ENCODE measurements at places on chromosomes 7 and 10.

- no peak for DNase-seq
Measured at GRCh38 chr7:156015237-156016020, 203.2 kb upstream of the SHH start.

- DNase-seq: no peak
Measured at GRCh38 chr7:38535073-38535472, 96.1 kb downstream of the AMPH start.

DNA sequence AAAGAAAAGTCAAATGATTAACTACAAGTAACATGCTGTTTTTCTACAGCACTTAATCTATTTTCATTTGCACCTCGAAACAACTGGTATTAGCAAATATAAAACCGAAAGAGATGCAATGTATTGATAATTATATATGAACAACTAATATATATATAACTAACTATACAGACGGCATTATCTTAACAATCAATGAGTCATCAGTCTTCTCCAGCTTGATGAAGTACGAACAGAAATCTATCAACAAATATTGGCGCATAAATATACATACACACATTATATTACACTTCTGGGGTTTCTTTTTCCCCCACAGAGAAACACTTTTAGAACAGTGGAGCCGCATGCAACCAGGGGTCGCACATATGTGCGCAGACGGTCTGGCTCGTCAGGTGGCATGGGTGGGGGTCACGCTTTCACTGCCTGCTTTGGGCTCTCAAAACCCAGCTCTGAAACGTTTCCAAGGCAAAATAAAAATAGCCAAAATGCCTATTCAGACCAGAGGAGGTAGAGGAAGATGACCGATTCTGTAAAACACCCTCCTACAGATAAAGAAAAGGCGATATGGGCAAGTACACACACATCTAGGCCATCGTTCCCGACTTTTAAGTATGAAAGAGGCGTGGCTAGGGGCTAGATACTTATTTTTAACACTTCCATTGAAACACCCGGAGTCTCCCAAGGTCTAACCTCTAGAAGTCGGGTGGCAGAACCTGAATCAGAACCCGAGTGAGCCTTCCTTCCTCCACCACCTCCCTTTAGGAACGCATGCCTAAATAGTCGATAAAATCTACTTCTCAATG, 1.7 kb downstream of the ARHGAP12 start:
- no peak for DNase-seq

DNA sequence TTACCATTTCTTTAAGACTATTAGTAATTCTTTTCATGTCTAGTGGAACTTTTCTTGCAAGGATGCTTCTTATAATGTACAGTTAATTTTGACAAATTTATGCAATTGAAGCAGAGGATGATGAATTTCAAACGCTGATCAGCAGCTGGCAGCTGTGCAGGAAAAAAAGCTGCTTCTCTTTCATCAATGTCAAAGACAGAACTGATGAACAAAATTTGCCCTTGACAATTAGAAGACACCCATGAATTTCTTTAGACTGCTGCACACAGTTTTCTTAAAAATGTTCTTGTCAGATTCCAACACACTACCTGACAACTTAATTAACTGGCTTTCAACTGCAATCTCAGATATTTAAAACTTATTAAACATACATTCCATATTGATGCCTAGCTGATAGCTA, 138.3 kb downstream of the SKAP2 start:
- DNase-seq: no peak

DNA sequence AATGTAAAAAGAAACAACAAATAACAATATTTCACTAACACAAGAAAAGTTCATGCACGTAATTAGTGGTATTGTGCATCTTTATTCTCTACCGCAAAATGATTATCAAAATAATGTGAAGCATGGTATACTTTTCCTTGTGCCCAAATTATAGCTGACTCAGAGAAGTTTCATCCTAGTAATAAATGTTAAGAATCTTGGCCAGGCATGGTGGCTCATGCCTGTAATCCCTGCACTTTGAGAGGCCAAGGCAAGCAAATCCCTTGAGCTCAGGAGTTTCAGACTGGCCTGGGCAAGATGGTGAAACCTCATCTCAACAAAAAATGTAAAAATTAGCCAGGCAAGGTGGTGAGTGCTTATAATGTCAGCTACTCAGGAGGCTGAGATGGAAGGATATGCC, 105.0 kb downstream of the KMT2C start:
- DNase-seq: no peak

GRCh38 chr7:72080341-72080766, 331.8 kb downstream of the CALN1 start:
- peak; percentile 58 for DNase-seq

- DNase-seq: no peak
Measured at GRCh38 chr7:4764402-4765007, 10.9 kb upstream of the AP5Z1 start.

GRCh38 chr10:49076319-49076718, 39.0 kb downstream of the VSTM4 start:
- DNase-seq: no peak

DNA sequence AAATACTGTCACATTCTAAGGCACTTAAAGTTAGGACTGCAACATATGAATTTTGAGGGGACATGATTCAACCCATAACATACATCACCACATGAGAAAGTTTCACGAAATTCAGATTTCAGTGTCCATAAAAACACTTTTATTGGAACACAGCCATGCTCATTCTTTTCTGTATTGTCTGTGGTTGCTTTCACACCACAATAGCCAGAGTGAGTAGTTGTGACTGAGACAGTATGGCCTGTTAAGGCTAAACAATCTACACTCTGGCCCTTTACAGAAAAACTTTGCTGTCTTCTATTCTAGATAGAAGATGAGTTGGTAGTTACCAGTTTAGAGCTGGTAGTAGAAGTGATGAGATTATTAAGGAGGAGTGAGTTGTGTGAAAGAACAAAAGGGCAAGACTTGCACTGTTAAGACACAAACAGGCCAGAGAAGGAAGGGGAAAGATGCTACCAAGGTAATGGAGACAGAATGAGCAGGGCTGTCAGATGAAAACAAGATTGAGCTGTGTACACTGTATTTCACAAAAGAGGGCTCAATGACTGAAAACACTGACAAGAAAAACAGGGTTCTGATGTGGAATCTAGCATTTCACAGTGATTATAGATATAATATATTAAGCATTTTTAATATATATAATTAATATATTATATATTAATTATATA, 108.6 kb downstream of the PPP1R3A start:
- no peak for DNase-seq

GRCh38 chr7:108568801-108569380, 615 bp downstream of the THAP5 start:
- peak; percentile 34 for DNase-seq

DNA sequence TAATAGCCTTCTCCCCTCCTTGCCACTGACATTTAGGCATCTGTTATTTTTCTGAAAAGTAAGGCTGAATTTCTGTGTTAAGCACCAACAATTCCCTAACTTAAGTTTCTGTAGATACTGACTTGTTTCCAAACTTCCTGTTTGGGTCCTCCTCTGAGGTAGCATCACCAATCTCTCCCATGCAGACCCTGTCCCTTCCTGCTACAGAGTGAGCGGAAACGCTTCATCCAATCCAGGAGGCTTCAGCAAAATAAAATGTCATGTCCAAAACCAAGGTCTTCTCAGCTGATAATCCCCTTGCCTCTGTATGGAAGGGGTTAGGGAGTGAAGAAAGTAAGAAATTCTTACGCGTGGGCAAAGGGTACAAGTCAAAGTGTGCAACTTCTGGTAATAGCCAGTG, 29.9 kb downstream of the XPNPEP1 start:
- no peak for DNase-seq

- DNase-seq: no peak
Measured at GRCh38 chr10:101558204-101558603, 29.9 kb downstream of the POLL start.

DNA sequence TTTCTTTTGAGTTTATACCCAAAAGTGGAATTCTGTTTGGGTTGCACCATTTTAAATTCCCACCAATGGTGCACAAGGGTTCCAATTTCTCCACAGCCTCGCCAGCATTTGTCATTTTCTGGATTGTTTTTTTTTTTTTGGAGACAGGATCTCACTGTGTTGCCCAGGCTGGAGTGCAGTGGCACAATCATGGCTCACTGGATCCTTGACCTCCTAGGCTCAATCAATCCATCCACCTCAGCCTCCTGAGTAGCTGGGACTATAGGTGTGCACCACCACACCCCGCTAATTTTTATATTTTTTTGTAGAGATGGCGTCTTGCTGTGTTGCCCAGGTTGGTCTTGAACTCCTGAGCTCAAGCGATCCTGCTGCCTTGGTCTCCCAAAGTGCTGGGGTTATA, 46.6 kb downstream of the CUX1 start:
- no peak for DNase-seq

DNA sequence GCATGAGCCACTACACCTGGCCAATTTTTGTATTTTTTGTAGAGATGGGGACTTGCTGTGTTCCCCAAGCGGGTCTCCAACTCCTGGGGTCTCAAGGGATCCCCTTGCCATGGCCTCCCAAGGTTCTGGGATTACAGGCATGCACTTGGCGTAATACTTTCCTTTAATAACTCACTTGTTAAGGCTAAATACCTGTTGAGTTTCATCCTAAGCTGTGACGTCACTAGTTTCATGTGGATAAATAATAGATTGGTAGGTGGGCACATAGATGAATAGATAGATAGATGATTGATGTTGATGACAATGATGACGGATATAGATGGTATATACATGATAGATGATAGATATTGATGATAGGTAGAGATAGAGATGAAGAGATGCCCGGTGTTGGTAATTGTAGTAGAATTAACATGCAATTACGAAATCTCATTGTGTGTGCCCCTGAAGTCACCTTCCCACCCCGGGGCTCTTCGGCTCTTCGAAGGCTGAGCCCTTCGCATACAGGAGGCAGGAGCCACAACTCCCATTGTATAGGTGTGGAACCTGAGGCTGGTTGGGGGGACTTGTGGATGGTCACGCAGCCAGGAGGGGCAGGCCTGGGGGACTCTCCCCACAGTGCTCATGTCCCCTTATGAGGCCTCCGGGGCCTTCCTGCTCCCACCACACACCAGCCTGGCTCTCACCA, 2.6 kb downstream of the GRIFIN start:
- no peak for DNase-seq

DNA sequence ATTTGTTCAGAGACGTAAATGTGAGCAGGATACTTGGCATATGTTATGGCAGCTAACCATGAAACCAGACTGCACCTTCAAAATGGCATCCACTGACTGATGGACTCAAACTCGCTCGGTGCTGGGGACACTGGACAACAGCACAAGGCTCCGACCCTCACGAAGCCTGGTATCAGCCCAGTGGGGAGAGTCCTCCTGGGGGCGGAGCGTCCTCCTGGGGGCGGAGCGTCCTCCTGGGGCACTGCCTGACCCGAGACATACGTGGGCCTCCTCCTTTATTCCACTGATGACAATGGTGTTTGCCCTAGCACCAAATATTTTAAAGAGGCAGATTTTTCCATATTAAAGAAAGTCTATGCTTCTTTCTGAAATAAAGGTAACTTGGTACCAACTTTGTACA, 39.5 kb downstream of the ESYT2 start:
- no peak for DNase-seq

- peak; percentile 3 for DNase-seq
Measured at GRCh38 chr10:73874267-73875138, at the start of gene CAMK2G. CAMK2G (minus strand) TSS chr10:73874555; CDS start chr10:73874461, 94 bp downstream.

GRCh38 chr10:120584786-120585185, 127.8 kb downstream of the PLPP4 start:
- no peak for DNase-seq

GRCh38 chr7:80445351-80445750, 66.5 kb downstream of the GNAT3 start:
- no peak for DNase-seq

- DNase-seq: no peak
Measured at GRCh38 chr10:65413001-65413400, 1512.8 kb upstream of the LRRTM3 start.

GRCh38 chr7:46155367-46155766, 234.3 kb upstream of the IGFBP3 start:
- no peak for DNase-seq

- DNase-seq: peak; percentile 9
Measured at GRCh38 chr10:124289851-124290795, 128.6 kb downstream of the OAT start.

DNA sequence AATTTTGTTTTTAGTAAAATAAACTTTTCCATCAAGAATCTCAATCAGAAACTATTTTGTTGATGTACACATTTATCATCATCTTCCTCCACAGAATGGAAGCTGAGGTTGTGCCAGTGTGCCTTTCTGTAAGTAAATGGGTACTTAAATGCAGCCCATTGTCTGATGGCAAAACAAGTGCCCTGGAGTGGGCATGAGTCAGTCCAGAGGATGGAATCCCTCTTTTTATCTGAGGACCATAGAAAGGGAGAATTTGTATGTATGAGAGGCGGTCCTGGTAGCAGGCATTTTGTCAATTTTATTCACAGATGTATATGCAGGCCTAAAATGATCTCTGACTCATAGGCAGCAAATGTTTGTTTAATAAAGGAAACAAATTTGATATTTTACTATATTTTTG, 102.1 kb upstream of the MAGI2 start:
- no peak for DNase-seq

- no peak for DNase-seq
Measured at GRCh38 chr7:37104822-37105518, 343.7 kb downstream of the ELMO1 start.

- DNase-seq: no peak
Measured at GRCh38 chr10:102069071-102069470, 3.9 kb downstream of the HPS6 start.

- no peak for DNase-seq
Measured at GRCh38 chr10:6786579-6787031, 206.5 kb upstream of the PRKCQ start.

DNA sequence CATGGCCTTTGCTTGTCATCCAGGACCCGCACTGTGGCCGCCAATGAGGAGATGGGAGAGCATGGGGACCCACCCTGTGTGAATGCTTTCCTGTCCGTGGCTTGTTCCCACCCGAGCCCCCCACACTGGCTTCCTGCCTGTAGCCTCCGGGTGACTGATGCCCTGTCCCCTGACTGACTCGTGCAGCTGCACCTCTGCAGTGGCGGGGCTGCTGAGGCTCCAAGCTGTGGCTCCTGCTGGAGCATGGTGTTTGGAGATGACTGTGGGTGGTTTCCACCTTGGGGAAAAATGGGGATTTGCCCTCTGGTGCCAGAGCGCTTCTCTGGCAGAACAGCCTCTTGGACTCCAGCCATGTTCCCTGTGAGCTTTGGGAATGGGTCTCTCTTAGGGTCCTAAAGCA, 2.1 kb downstream of the CAMK1D start:
- no peak for DNase-seq

DNA sequence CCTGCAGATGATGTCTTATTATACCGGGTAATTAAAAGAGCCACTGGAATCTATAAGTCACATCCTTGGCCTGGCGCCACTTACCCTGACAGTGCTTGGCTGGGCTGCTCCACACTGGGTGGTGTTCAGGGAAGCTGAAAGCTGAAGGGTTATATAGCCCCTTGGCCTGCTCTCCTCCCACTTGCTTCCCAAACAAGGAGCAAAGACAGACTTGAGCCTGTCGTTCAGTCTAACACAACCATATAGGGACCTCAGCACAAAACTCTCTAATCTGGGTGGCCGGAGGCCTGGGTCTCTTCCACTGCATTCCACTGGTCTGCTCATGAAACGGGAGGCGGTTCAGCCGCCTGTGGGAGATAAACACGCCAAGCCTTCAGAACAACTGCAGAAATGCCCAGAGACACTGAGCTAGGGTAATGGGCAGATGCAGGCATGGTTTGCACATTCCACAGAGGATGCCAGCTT, at the start of gene ACTA2:
ACTA2 (minus strand) TSS at position 127 of the 465 bp plus-strand sequence. CDS start 3,843 bp downstream, outside the sequence.
- no peak for DNase-seq

Measured in NCI-H2029 treated with DMSO at 0.1 percent for 48 hours (cell line).